ENCODE measurements at places on chromosomes 12 and 14. TPM values are rescaled to one million over a fixed set of nuclear protein-coding genes. Genes with fewer than 3 reads are reported as not detected.

DNA sequence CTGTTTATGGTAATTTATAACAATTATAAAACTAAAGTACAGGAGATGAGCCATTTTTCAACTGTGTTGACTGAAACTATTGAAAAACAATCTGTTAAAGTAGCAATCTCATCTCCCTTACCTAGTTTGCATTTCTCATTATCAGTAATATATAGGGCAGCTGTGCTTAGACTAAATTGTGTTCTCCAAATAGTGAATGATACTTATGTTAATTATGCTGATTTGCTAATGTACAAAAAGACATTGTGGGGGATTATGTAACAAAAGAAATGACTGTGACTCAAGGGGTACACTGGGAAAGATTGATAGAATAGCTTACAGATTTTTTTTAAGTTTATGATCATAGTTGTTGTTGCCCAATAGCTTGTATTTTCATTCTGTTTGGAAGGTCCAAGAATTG is 207.7 kb downstream of the FUT8 start:
- peaks cover 14% of the 10 kb centered on the region for H3K4me1 ChIP-seq
- no peak overlapping the region for H3K4me3 ChIP-seq
- no peak for DNase-seq
- no peaks in the 10 kb centered on the region for H3K27me3 ChIP-seq
- peaks cover 52% of the 10 kb centered on the region for H3K36me3 ChIP-seq

DNA sequence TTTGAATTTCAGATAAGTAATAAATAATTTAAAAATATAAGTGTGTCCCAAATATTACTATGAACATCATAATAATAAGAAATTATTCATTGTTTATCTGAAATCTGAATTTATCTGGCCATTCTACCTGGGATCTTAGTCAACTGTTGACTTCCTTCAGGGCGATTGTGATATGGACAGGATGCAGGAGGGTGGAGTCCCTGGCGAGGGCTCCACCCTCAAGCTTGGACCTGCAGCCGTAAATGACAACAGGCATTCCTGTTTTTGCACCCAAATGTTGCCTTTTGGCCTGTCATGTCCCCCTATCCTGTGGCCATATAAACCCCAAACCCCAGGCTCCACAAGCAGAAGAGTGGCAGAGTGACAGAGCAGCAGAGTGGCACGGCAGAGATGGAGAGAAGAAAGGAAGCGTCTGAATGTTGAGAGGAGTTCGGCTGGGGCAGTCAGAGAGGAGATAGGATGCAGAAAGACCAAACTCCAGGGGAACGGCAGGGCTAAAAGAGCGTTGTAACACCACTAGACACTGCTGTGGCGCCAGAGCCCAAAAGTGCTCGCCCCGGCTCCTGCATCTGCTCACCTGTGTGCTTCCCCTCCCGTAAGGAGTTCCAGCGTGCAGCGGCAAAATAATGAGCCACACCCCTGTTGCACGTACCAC is 39.4 kb upstream of the FUT8 start:
- H3K27ac ChIP-seq, result peak overlapping the region; percentile 44
- peaks cover 55% of the 10 kb centered on the region for H3K36me3 ChIP-seq
- DNase-seq, result no peak
- H3K4me3 ChIP-seq, result no peak overlapping the region
- H3K27me3 ChIP-seq, result no peaks in the 10 kb centered on the region
- H3K4me1 ChIP-seq, result peaks cover 46% of the 10 kb centered on the region

DNA sequence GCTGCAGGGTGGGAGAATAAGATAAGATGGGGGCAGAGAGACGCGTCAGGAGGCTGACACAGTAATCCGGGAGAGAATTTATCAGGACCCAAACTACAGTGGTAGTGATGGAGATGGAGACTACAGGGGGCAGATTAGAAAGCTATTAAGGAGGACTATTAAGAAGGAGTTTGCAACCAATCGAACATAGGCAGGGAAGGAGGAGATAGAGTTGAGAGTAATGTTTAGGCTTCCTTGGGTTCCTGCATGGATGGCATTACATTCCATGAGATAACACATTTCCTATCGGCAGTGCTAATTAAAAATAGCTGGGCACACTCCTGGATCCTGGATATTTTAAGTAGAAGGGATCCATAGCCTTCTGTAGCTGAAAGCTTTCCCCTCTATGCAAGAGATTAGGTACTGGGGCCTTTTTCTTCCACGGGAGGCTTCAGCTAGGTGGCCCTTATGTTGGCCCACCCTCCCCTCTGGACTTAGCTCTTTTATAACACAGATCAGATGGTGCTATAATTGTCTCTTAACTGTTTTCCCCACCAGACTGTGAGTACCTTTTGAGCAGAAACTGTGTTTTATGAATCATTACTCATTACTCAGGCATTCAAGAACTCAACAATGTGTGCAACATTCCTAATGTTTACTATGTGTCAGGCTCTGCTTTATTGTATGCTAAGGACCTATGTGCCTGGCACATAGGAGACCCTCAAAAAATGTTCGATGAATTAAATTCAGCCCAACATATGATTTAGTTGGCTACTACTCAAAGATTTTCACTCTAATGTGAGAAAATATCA is 113.0 kb downstream of the RMST start:
- no peak overlapping the region for H3K27ac ChIP-seq
- H3K36me3 ChIP-seq, result no peaks in the 10 kb centered on the region
- no peak overlapping the region for H3K4me3 ChIP-seq
- no peaks in the 10 kb centered on the region for H3K27me3 ChIP-seq
- DNase-seq, result no peak

DNA sequence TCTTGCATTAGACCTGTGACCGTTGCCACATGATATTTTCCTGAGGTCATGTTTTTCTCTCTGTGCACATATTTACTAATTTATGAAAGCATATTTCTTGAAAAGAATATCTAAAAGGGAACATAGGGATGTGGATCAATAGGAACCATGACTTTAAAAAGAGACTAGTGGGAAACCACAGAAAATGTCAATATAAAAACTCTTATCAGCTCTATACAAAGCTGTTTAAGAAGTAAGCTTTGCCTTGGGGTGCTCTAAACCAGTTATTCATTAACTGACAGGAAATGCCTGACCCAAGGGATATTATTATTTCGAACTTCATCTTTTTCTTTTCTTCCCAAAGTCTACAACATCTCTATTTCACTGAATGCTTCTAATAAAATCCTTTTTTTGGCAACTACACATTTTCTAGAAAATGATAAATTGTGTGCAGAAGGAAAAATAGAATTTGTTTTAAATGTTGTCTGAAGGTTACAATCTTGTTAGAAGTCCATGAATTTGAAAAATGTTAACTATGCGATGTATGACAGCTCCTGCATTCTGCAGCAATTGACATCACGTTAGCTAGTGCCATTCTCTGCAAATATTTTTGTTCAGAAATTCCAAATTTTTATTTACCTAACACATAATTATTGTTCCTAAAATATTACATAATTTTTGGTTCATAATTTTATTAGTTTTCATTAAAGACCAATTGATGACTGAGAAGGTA is 345.0 kb downstream of the SLC16A7 start:
- H3K27me3 ChIP-seq, result no peaks in the 10 kb centered on the region
- no peaks in the 10 kb centered on the region for H3K36me3 ChIP-seq
- no peak overlapping the region for H3K4me3 ChIP-seq
- H3K27ac ChIP-seq, result no peak overlapping the region
- DNase-seq, result no peak

DNA sequence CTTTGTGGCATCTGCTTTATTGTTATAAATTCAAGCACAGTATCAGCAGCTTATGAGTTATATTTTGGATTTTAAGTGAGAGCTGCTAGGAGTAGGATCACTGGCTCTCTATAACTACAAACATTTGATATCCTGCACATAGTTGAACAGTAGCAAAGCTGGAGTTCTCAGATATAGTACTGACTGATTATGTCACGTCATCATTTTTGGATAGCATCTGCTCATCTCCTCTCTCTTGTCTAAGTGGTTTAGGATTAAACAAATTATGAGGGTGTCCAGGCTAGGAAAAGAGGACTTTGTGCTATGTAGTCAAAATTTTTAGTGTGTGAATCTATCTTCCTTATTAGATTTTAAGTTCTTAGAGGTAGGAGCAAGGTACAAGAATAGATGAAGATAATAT is 18.4 kb downstream of the PPP4R4 start:
- H3K4me1 ChIP-seq, result no peaks in the 10 kb centered on the region
- no peak overlapping the region for H3K4me3 ChIP-seq
- H3K27me3 ChIP-seq, result peaks cover 34% of the 10 kb centered on the region
- no peak for DNase-seq

DNA sequence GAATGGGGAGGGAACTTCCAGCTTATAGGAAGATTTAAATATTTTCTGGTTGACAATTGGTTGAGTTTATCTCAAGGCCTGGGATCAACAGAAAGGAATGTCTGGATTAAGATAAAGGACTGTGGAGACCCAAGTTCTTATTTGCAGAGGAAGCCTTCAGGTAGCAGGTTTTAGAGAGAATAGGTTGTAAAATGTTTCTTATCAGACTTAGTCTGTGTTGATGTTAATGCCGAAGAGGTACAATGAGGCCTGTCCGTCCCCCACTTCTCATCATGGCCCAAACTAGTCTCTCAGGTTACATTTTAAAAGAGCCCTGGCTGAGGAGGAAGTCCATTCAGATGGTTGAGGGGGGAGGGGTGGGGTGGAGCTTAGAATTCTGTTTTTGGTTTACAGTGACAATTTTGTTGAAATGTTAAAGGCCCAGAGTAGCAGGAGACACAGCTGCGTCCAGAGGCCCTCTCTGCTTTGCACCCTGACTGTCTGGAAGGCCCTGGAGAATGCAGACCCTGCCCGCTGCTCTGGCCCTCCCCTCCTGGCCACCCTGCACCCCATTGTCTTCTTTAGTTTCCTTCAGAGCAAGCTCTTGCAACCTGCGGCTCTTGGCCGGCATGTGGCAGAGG is 672.5 kb upstream of the TMEM132C start:
- no peak for DNase-seq
- no peak overlapping the region for H3K27ac ChIP-seq

DNA sequence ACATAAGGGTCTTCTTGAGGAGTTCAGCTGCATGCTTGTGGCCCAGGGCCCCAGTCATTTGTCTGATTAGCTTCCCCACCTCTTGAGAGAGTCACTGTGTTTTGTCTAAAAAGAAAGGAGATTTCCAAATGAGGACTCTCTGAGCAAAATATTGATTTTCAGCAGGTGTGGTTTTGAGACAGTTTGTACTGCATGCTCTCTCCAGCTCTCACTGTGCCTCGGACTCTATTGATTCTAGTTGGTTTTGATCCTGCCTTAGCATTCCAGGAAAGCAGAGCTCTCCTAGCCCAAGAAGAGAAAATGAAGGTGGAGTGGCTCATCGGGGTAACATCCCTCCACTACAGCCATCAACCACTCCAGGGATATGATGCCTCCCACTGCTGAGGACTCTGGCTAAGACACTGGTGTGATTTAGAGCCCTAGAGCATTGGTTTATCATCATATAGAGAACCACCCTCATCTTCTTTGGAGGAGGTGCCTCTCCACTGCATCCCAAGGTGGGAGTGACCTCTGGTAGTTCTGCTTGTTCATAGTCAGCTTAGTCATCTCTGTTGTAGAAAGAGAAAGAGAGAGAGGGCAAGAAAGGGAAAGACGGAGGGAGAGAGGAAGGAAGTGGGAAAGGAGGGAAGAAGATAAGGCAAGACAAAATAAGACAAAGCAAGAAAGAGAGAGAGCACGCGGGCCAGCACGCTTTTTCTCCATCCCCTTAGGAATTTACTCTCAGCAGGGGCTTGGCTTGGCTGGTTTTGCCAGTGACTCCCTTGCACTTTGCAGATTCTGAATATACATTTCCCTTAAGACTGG is 365.6 kb downstream of the DPF3 start:
- H3K27me3 ChIP-seq, result peaks cover 18% of the 10 kb centered on the region
- no peak for DNase-seq
- peak overlapping the region; percentile 7 for H3K27ac ChIP-seq
- peaks cover 78% of the 10 kb centered on the region for H3K4me1 ChIP-seq

DNA sequence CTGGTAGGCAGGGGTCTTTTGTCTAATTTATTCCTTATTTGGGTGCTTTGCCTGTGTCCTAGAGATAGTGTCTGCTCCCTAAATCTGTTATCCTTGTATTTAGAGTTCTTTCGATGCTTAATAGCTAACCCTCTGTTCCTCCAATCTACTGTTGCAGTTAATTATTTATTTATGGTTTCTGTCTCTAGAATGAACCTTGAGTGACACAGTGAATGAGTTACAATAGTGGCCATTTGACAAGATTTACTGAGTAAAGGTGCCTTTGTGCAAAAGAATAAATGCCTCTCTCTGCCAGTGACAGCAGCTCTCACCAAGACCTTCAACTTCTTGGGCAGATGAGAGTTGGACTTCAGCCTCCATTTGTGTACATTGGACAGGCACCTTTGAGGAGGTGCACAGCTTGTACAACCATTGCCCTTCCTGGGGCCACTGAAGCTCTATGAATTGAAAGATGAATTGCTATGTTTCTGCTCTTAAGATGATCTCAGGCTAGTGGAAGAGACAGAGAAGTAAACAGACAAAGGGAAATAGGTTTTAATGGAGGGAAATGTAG is 165.9 kb downstream of the DERA start:
- H3K36me3 ChIP-seq, result no peaks in the 10 kb centered on the region
- no peaks in the 10 kb centered on the region for H3K4me1 ChIP-seq
- no peak overlapping the region for H3K27ac ChIP-seq
- H3K4me3 ChIP-seq, result no peak overlapping the region
- no peak for DNase-seq

DNA sequence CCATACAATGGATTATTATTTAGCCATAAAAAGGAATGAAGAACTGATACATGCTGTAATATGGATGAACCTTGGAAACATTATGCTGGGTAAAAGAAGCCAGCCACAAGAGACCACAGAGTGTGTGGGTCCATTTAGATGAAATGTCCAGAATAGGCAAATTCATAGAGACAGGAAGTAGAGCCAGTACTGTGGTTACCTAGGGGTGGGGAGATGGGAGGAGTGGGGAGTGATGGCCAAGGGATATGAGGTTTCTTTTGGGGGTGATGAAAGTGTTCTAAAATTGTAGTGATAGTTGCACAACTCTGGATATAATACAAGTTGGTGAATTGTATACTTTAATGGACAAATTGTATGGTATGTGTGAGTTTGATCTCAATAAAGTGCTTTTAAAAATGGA is 18.6 kb downstream of the JDP2 start:
- H3K27me3 ChIP-seq, result peaks cover 12% of the 10 kb centered on the region
- no peak overlapping the region for H3K4me3 ChIP-seq
- H3K36me3 ChIP-seq, result no peaks in the 10 kb centered on the region
- peaks cover 8% of the 10 kb centered on the region for H3K4me1 ChIP-seq

GRCh38 chr14:51860825-51861499 is 550 bp downstream of the GNG2 start:
- H3K4me1 ChIP-seq, result peaks cover 48% of the 10 kb centered on the region
- peak overlapping the region; percentile 96 for H3K4me3 ChIP-seq
- H3K27me3 ChIP-seq, result no peaks in the 10 kb centered on the region
- no peak for DNase-seq
- H3K36me3 ChIP-seq, result peaks cover 43% of the 10 kb centered on the region
- peak overlapping the region; percentile 95 for H3K27ac ChIP-seq

- no peaks in the 10 kb centered on the region for H3K36me3 ChIP-seq
- peaks cover 12% of the 10 kb centered on the region for H3K27me3 ChIP-seq
- DNase-seq, result no peak
These were observed 8.1 kb upstream of the STX2 start for GRCh38 chr12:130847112-130847511.

OTOGL gene
- not detected for total RNA-seq

AMDHD1 gene
- total RNA-seq, result 1.6 TPM

C12orf57 gene
- total RNA-seq, result 184 TPM

SIX6 gene
- total RNA-seq, result not detected

MMP19 gene
- total RNA-seq, result not detected

Measured in activated CD8-positive, alpha-beta T cell treated with anti-CD3 and anti-CD28 coated beads, Interleukin-2, amount 10 ng/mL, durations not matched to agents 7 days and 5 days (primary cell).